ENCODE measurements at places on chromosomes 3 and 15. TPM values are rescaled to one million over a fixed set of nuclear protein-coding genes. Genes with fewer than 3 reads are reported as not detected.
A peak's percentile ranks its signal among the peaks of the same experiment; 100 is the strongest.

GRCh38 chr3:39383881-39384664 lies 903 bp downstream of the SLC25A38 start:
- DNase-seq = peak; percentile 99

The TMEM42 gene
- 20.4 TPM for total RNA-seq

GRCh38 chr3:88362428-88362827 lies 212.7 kb downstream of the C3orf38 start:
- no peak for DNase-seq

The ALG1L2 gene
- 1.7 TPM for total RNA-seq

- DNase-seq = no peak
Measured at GRCh38 chr3:88148651-88149050, 1.1 kb upstream of the C3orf38 start.

DNA sequence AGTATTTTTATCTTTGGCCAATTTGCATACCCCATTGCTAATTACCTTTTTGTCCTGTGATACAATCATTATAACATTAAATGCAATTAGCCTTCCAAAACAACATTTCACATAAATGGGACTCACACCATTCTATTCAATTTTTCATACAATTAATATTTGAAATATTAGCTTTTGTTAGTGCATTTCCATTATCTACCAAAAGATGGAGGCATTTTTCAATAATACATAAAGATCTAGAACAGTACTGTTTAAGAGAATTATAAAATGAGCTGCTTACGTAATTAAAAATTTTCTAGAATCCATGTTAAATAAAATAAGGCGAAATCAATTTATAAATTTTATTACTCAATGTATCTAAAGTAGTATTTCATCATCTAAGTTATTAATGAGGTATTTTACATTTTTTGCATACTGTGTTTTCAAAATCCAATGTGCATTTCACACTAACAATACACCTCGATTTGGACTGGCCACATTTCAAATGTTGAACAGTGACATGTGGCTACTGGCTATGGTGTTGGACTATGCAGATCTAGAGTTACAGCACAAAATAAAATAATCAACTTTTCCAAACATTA lies 74.3 kb downstream of the TJP1 start:
- DNase-seq = no peak

- no peak for DNase-seq
Measured at GRCh38 chr3:111725706-111726105, 130.6 kb upstream of the ZBED2 start.

The ACAP2 gene
- total RNA-seq = 27.5 TPM

The RARB gene
- total RNA-seq = 2.0 TPM

The MAP6D1 gene
- 1.7 TPM for total RNA-seq

- peak; percentile 31 for DNase-seq
Measured at GRCh38 chr15:78206326-78207109, 27.8 kb downstream of the ACSBG1 start.

GRCh38 chr3:11452312-11452711 lies 180.1 kb downstream of the ATG7 start:
- no peak for DNase-seq

- DNase-seq = no peak
Measured at GRCh38 chr15:32870240-32871033, 152.6 kb downstream of the GREM1 start.

DNA sequence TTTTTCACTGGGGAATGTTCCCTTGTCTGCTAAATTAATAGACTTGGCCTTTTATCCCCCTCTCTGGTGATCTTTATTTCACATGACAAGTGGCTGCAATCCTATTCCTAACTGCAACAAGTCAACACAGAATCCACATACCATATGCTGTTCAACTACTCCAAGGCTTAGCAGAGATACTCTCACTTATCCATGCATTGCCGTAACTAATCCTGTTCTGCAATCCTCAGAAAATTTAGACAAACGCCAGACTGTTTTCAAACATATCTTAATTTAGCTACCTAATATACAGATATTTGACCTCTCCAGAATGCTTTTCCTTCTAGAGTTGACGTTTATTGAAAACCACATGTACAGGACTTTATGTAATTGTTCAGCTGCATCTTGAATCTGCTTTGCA lies 37.9 kb downstream of the EID1 start:
- no peak for DNase-seq

The TM4SF4 gene
- total RNA-seq = not detected

DNA sequence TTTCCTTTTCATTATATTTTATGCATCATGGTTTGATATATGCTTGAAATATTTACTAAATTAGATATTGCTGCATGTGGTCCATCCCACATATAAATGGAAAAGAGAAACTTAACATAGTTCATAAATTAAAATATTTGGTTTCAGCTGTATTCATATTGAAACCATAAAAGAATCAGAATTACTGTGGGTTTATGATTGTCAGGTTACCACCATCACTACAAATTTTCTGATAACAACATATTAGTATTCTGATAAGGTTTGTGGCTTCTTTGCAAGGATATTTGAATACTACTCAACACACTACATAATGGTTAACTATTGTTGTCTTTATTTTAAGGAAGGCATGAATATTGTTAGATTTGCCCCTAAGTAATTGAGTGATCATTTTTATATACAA lies 235.5 kb downstream of the UBE2E2 start:
- DNase-seq = no peak

DNA sequence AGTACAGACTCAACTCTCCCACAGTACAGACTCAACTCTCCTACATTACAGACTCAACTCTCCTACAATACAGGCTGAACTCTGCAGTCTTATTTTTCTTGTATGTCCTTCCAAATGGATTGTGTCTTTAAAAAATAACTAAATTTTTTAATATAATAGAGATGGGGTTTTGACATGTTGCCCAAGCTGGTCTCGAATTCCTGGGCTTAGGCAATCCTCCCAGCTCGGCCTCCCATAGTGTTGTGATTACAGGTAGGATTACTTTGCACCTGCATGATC lies 31.2 kb upstream of the UBXN7 start:
- DNase-seq = no peak

- peak; percentile 70 for DNase-seq
Measured at GRCh38 chr15:41934843-41935242, 37.5 kb downstream of the EHD4 start.

DNA sequence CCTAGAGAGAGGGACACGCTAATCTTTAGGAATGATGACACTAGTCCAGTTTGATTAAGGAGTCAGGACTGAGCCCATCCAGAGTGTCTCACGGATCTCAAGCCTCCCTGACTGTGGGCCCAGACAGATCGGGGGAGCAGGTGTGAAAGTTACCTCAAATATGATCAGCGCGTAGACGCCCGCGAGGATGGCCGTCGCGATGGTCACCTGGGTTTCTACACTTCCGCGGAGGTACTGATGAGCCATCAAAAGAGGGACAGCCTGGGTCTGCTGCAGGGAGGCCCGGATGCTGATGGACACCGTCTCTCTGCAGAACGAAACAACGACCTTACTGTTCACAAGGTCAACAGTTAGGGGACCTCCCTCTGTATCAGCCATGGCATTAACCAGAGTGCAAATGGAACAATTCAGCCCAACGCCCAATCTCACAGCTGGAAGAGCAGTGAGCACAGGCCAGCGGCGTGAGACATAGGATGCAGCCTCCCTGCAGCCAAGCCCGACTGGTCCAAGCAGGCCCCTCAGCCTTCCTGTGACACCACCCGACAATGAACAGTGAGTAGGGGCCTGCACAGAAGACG lies 84.4 kb downstream of the OCA2 start:
- DNase-seq = no peak

The EXD1 gene
- total RNA-seq = 0.22 TPM

GRCh38 chr3:42742259-42742658 lies 30.8 kb downstream of the CCDC13 start:
- no peak for DNase-seq

DNA sequence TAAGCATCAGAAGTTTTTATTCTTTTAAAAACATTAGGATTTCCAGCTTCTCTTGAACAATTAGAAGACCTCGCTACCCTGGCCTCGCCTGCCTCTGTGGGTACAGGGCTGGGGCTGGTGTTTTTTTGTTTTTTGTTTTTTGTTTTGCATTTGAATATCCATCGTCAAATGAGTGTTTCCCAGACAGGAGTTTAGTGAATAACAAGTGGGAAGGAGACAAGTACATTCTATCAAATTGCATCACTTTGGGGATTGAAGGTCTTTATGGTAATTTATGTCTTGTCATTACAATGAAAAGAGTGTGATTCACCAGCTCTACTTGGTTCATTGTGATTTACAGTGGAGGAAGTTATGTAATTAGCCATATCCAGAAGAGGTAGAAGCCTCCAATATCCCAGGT lies 161.1 kb upstream of the UBE2E1 start:
- peak; percentile 20 for DNase-seq

DNA sequence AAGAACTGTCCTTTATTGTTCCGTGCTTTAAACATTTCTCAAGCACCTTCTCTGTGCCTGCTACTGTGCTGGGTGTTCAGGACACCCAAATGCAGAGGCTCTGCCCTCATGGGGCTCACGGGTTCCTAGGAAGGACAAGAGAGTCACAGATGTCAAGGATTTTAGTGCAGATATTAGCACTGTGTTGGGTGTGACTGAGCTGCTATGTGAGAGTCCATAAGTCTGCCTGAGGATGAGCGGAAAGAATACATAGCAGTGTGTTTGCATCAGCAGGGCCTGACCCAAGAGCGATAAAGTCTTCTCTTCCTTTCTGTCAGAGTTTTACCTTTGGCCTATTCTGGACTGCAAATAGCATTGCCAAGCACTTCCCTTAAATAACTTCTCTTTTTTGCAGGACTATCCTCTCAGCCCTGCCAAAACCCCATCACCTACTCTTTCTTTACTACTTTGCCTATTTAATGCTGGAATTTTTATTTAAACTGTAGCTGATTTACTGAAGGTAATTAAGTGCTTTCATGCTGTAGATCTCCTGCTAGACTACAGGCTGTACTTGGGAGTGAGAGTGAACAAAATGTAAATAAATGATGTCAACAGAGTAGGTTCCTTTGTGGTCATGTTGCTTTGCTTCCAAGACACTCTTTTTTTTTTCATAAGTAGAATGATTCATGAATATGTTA lies 459.4 kb upstream of the TPRG1 start:
- no peak for DNase-seq

DNA sequence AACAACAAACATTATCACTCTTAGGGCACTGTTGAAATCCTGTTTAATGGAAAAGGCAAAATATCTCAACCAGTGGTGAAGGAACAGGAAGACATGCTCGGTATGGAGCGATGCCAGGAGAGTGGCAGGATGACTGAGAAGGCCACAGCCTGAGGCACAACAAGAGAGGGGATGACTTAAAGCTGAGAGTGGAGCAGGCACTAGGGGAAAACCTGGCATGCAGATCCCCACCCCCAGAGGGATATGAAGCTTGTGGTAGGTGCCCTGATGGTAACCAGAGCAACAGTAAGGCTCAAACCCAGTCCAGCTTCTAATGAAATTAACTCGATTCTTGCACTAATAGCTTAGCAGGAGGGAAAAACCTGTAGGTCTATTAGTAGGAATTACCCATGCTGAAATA lies 40.4 kb downstream of the LYSMD4 start:
- DNase-seq = no peak

DNA sequence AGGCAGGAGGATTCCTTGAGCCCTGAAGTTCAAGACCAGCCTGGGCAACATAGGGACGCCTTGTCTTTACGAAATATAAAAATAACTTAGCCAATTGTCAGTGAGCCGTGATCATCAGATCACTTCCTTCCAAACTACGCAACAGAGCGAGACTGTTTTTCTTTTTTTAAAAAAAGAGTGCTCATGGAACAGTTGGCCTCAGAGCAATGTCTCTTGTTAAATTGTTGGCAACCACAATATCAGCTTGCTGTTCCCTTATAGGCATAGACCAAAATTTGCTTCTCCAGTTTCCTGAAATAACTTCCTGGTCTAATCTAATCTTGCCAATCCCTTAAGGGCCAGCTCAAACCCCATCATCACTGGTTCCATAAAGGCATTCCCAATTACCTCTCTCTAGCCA lies 93.3 kb upstream of the SLC4A7 start:
- no peak for DNase-seq

DNA sequence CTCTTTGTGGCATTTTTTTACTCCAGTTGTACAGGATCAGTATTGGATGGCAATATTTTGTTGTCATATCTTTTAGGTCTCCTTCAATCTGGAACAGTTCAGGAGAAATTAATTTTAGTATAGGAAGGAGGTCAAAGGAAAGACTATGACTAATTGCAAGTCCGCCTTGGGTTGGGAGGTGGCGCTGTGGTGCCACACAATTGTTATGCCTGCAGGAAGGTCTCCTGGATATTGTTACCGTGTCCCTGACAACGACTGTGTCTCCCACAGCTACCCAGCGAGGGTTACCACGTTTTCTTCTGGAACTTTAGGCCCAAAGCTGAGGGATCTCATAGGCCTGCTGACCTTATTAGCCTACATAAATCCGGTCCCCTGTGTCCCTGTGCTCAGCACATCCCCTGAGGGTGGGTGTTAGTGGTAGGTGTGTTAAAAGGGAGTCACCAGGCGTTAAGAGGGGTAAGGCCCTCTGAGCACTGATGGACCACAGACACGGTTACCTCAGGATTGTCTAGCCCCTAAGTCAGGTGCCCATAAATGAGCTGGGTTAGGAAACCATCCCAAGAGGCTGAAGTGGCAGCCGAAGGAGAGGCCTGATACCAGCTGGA lies 31.5 kb downstream of the KCNAB1 start:
- peak; percentile 57 for DNase-seq

The ST8SIA2 gene
- total RNA-seq = 11.8 TPM

All from H7 (cell line).